ENCODE measurements at places on chromosomes 12 and 14.
A peak's percentile ranks its signal among the peaks of the same experiment; 100 is the strongest.

DNA sequence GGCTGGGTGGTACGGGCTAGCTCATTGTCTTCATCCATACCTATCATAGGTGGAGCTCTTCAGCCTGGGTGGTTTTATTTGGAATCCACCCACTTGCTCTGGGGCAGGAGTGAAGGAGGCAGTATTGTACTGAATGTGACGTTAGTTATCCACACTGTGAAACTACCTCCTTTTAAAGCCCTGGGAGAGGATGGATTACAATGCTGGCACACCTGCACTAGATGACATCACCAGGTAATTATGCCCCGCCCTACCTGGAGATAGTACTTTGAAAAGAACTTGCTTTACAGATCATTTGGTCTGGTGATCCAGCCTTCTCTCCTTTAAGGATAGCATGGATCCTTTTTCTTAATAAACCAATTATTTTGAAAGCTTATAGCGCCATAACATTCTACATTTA lies 78.0 kb downstream of the B4GALNT3 start:
- DNase-seq: no peak

DNA sequence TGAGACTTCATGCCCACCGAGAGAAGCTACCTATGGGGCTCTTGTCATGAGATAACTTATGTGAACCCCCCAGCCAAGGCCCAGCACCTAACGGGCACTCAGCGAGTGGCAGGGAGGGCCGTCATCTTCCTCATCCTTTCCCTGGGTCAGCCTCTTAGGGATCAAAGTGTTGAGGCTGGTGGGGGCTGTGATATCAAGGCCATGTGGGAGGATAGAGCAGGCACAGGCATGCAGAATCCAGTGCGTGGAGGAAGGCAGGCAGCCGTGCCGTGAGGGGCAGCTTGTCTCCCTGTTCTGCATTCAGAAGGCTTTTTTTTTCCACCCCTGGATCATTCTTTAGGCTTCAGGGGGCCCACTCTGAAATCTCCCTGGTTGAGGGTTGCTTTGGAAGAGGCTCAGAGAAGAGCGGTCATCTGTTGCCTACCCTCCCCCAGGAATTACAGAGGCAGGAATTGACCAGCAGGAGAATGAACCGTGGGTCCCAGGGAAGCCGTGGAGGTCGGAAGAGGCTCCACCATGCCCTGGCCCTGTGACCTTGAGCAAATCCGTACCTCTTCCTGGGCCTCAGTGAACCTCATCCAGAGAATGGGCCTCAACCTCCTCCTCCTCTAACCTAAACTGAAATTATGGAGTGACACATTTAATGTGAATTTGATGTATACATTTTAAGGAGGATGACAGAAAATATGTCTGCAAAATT lies 62.8 kb downstream of the BEGAIN start:
- no peak for DNase-seq

GRCh38 chr14:38065106-38065762 lies 142.5 kb upstream of the SSTR1 start:
- DNase-seq: no peak

- DNase-seq: no peak
Observed at GRCh38 chr12:64064706-64065105, 157.4 kb downstream of the KICS2 start.

DNA sequence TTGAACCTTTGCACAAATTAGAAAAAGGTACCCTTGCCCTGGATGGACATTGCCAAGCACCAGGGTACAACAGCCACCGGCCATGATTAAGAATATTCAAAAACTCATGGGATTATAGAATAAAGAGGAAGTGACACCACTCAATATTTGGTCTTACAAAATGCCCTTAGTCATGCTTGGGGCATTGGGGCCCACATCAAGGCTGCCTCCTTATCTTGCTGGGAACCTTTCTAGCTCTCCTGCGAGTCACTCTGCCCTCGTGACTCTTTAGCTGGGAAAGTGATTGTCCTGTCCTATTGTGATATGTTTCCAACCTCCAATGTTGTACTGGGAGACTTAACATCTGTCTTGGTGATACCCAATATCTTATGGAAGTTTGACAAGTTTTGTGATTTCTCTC lies 57.8 kb downstream of the GTF2A1 start:
- DNase-seq: no peak

DNA sequence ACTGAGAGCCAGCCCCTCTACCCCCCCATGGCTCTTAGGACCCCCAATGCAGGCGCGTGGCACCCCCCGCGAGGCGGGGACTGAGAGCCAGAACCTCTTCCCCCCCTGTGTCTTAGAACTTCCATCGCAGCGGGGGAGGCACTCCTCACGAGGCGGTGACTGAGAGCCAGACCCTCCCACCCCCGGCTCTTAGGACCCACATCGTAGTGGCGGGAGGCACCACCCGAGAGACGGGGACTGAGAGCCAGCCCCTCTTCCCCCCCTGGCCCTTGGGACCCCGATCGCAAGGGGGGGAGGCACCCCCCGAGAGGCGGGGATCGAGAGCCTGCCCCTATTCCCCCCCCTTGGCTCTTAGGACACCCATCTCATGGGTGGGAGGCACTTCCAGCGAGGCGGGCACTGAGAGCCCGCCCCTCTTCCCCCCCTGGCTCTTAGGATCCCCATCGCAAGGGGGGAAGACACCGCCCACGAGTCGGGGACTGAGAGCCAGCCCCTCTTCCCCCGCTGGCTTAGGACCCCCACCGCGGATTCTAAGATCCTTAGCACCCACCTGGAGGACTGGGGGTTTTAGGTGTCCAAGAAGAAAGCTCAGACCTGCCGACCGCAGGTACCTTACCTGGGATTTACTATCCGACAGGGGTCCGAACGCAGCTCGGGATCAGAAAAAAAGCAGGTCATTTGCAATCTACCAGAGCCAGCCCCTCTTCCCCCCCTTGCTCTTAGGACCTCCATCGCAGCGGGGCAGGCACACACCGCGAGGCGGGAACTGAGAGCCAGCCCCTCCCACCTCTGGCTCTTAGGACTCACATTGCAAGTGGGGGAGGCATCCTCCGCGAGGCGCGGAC lies 44.9 kb downstream of the DDX11 start:
- DNase-seq: peak; percentile 45

DNA sequence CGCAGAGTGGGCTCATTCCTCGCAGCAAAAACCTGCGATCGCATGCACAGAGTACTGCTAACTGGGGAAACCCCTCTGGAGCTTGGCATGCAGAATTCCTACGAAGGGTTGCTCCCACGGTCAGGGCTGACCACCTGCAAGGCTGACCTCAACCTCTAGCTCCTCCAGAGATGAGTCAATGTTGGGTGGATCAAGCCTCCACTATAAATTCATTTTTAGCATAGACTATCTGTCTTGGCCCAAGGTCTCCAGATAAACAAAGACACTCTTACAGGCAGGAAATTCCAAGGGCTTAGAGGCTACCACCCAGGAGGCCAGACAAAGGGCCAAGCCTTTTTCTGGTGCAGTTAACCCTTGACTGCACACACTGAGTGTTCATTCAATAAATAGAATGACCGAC lies 296.5 kb downstream of the TMEM132D start:
- no peak for DNase-seq

DNA sequence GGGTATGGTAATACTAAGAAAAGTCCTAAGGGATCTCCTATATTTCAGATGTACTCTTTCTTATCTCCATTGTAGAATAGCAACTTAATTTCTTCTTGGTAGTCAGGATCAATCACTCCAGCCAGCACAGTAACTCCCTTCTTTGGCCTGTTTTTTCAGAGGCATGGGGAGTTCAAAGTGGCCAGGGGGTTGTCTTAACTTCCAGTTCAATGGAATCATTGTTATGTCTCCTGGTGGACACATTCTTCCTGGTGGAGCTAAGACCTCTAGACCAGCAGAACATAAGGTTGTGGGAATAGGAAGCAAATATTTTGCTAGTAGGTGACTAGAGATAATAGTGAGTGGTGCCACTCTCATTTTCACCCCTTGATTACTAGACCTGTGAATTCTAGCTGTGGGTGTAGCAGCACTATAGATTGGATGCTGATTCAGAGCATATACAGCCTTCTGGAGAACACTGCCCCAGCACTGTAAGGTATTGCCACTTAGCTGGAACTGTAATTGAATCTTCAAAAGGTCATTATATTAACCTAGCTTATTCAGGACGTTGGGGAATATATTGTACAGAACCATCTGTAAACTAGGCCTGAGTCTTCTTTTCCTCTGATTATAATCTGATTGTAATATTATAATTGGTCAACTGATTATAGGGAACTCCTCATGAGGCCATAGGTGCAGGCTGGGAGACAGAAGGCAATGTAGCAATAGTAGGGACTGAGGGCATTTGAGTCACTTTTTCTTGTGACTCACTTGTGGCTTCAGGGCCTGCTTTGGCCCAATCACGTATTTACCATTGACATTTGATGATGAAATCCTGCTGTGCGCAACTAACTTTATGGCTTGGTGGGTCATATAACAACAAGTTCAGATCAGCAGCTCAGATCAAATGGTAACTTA lies 60.2 kb upstream of the ATP2B1 start:
- DNase-seq: peak; percentile 17

DNA sequence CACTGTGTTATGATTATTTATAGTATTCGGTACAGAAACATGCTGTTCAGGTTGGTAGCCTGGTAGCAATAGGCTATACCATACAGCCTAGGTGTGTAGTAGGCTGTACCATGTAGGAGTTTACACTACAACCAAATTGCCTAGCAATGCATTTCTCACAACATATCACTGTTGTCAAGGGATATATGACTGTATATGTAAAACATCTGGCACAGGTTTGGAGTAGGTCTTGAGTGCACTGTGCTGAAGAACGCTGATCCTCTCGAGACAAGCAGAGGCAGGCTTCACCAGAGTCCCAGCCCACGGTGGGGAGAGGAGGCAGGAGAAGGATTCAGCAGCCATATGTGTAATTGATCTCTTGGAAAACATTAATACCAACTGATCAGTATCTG lies 15.0 kb upstream of the TBX5 start:
- DNase-seq: no peak

GRCh38 chr14:105059925-105060565 lies 5.2 kb downstream of the GPR132 start:
- no peak for DNase-seq

DNA sequence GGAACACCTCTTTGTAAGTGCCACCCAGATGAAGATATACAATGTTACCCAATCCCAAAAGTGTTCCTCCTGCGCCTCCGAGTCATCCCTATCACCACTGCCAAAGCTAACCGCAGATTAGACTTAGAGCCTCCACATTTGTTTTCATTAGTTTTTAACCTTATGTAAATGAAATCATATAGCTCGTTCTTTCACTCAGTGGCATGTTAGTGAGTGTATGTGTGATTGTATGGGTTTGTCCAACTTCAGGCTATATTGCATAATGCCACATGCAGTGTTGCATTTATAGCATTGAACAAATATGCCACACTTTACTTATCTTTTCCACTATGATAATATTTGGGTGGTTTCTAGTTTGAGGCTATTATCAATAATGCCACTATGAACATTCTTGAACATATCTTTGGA lies 18.0 kb downstream of the MAP1LC3B2 start:
- DNase-seq: no peak

GRCh38 chr14:26401179-26401968 lies 196.5 kb downstream of the NOVA1 start:
- peak; percentile 58 for DNase-seq

DNA sequence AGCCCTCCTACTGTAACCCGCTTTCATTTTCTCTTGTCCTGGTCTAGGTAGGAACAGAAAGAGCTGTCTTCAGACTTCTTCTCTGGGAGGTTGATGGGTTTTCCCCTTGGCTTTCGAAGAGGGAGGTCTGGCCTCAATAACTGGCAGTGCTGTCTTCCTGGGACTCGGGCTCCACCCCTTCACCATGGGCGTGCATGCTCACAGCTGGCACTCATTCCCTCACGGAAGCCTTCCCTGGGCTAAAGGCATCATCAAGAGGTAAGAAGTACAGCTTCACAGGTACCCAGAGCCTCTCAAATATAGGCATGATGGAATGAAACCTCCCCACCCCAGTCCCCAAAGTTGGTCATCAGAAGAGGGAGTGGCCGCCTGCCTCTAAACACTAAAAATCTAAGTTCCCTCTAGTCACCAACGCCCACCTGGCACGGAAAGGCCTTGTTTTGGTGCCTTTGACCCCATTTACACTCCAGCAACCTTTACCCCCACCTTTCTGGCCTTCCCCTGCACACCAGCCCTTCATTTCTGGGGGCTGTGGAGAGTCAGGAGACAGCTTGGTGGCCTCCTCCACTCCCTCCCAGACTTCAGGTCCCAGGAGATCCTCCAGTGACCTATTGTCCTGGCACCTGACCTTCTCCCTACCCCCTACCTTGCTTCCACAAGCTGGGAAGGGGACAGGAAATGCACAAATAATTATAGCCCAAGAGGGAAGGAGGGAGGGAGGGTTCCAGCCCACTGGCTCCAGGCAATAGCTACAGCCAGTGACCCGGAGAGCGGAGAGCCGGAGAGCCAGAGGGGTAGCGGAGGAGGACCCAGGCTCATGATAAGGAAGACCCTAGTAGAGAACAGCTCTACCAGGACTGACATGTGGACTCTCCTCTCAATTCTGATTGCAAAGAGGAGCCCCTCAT lies 2.8 kb downstream of the RAPGEF3 start:
- DNase-seq: no peak

DNA sequence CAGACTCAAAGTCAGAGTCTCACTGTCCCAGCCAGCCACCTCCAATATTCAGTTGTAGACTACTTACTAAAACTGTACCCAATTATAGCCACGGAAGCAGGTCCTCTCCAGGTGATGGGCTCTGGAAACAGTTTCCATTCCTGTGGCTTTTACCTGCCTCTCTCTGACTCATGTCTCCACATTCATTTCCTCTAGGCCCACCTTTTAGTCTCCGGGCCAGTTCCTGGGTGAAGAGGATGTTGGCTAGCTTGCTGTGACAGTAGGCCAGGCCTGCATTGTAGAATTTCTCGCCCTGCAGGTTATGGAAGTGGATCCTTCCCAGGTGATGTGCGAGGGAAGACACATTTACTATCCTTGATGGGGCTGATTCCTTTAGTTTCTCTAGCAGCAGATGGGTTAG lies 5.6 kb downstream of the RDH11 start:
- no peak for DNase-seq

DNA sequence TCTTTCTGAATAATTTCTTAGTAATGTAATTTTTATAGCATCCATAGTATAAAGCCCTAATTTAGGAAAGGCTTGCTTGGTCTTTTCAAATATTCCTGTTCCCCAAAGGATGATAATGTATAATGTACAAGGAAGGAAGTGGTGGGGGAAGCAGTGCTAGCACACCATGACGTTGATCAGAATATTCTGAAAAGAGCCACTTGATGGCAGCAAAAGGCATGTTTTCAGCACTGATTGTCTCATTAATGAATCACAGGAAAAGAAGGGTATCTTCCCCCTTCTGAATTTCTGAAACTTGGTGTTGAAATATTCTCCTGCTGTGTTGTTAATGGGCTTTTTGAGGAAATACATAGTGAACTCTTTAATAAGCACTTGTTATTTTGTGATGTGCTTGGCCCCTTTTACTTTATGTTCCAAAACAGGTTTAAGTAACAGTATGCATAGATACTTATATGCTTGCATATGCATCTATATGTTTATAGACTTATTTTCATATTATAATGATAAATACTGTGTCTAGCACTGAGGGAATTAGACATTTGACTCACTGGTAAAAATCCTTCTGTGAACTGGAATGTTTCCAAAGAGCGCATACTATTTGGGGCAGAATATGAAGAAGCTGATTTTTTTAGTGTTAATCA lies 122.0 kb downstream of the TMEM117 start:
- peak; percentile 43 for DNase-seq

GRCh38 chr14:30708157-30708556 lies 86.0 kb downstream of the SCFD1 start:
- peak; percentile 15 for DNase-seq
